ENCODE measurements at places on chromosomes 16 and 17. TPM values are rescaled to one million over a fixed set of nuclear protein-coding genes. Genes with fewer than 3 reads are reported as not detected.

GRCh38 chr16:75452464-75453190 lies 11.9 kb downstream of the TMEM170A start:
- no peak for DNase-seq
- H3K4me1 ChIP-seq = peaks cover 2% of the 10 kb centered on the region
- H3K27ac ChIP-seq = no peak overlapping the region
- H3K4me3 ChIP-seq = no peak overlapping the region

GRCh38 chr16:47043970-47044684 lies 70.7 kb upstream of the DNAJA2 start:
- no peak for DNase-seq
- peaks cover 2% of the 10 kb centered on the region for H3K27me3 ChIP-seq
- H3K4me3 ChIP-seq = no peak overlapping the region
- no peaks in the 10 kb centered on the region for H3K36me3 ChIP-seq
- no peak overlapping the region for H3K27ac ChIP-seq

DNA sequence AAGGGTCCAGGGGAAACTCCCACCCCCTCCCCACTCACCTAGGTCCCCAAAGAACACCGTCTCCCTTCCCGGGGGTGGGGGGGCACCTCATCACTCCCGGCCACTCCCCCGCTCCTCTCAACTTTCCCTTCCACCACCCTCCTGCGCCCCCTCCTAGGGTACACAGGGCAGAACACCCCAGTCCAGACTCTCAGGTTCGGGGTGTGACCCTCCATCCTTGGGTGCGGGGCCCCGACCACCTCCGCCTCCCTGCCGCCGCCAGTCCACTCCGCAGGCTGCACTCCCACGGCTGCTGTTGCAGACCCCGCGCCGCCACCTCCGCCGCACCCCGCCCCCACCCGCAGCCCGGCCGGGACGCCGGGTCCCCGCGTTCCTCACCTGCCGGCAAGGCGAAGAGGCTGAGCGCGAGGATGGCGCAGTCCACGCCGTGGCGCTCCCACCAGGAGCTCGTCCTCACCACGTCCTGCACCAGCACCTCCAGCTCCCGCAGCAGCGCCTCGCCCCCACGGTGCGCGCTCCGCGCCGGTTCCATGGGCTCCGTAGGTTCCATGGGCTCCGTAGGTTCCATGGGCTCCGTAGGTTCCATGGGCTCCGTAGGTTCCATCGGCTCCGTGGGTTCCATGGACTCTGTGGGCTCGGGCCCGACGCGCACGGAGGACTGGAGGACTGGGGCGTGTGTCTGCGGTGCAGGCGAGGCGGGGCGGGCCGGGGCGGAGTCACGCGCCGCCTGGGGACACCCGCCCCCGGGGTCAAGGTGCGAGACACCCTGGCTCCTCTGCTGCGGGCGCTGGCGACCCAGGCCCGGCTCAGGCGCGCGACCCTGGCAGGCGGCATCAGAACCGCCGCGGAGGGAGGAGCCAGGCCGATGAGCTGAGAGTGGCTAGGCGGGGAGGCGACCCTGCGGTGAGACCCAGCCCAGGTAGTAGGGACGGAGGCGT lies at the start of gene FADS6:
Gene FADS6 (minus strand): TSS at position 660 of the 938 bp plus-strand sequence. CDS start 38 bp downstream, at position 622.
- DNase-seq = no peak
- H3K27ac ChIP-seq = no peak within 1 kb of the TSS
- H3K27me3 ChIP-seq = peaks cover 45% of the 10 kb centered on the region
- no peaks in the 10 kb centered on the region for H3K36me3 ChIP-seq
- peaks cover 3% of the 10 kb centered on the region for H3K4me1 ChIP-seq

GRCh38 chr16:54444851-54445458 lies 158.4 kb upstream of the IRX3 start:
- H3K27me3 ChIP-seq = peaks cover 4% of the 10 kb centered on the region
- DNase-seq = no peak
- H3K4me3 ChIP-seq = no peak overlapping the region
- H3K4me1 ChIP-seq = no peaks in the 10 kb centered on the region

Gene CMC2
- total RNA-seq = 108 TPM

Data from activated CD8-positive, alpha-beta T cell treated with anti-CD3 and anti-CD28 coated beads, Interleukin-2, amount 10 ng/mL, durations not matched to agents 7 days and 5 days (primary cell).